ENCODE measurements at places on chromosomes 11 and 22.

DNA sequence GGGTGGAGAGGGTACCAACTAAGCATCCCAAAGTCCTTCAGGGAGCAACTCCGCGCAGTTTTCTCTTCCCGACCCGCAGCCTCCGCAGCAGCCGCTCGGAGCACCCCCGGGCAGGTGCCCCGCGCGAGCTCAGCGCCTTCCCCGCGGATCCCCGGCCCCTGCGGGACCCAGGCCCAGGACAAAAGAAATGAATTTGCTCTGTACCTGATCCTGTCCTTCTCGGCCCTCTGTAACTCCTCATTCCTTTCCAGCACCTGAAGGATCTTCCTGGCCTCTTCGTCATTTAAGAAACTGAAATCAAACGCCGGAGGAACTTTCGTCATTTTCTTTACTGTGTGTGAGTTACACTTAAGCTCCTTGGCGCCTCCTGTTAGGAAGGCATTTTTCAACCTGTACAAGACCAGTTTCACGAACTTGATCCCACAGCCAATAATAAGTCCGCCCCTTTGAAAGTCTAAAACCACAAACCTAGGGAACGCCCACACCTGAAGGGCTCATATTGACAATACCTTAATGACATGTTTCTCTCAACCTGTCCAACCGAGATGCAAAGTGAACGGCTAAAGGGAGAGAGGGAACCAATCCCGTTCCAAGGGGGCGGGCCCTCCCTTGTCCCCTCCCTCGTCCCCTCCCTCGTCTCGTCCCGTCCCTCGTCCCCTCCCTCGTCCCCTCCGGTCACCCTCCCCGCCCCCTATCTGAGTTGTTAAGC lies at the start of gene EXPH5:
Gene EXPH5 (minus strand): TSS at position 555 of the 709 bp plus-strand sequence. CDS start 232 bp downstream, at position 323.
- peak; percentile 94 for DNase-seq

GRCh38 chr11:8839957-8840945 lies 70.7 kb upstream of the AKIP1 start:
- no peak for DNase-seq

- DNase-seq = no peak
These were observed 143.3 kb upstream of the MTNR1B start for GRCh38 chr11:92826136-92826535.

GRCh38 chr11:68503251-68503687 lies 42.7 kb downstream of the PPP6R3 start:
- DNase-seq = peak; percentile 66

- peak; percentile 55 for DNase-seq
These were observed 27.8 kb downstream of the RELT start for GRCh38 chr11:73404048-73404447.

GRCh38 chr11:126561327-126561893 lies 205.9 kb downstream of the ST3GAL4 start:
- peak; percentile 95 for DNase-seq

- DNase-seq = peak; percentile 98
These were observed at the start of gene ZBTB16 for GRCh38 chr11:114059278-114059983. Gene ZBTB16, plus strand, starts transcription at chr11:114059711. Its CDS starts 3,590 bp downstream, at chr11:114063301.

DNA sequence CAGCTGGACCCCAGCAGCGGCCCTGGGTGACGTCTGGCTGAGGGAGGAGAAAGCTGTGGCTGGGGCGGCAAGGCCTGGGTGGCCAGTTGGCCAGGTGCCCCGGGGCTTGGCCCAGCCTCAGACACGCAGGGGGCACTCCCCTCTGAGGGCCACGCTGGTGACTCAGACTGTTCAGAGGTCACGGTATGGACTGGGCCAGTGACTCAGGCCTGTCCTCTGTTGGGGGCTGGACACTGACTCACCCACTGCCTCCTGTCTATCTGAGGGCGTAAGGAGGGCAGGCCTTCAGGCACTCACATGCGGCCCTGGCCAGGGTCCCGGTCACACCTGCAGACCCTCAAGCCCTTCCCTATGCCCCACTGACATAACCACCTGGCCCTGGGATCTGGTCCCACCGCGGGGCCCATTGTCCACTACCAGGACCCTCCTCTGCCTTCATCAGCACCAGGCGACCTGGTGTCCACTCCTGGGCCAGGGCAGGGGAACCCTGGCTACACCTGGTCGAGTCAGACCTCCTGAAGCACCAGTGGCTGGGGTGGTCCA lies 3.7 kb upstream of the MUC5AC start:
- no peak for DNase-seq

GRCh38 chr11:64571410-64572091 lies 19.5 kb upstream of the SLC22A12 start:
- DNase-seq = no peak

GRCh38 chr11:116882386-116882785 lies 45.0 kb upstream of the APOA1 start:
- no peak for DNase-seq

GRCh38 chr11:33753304-33753967 lies 17.2 kb upstream of the CD59 start:
- DNase-seq = no peak

DNA sequence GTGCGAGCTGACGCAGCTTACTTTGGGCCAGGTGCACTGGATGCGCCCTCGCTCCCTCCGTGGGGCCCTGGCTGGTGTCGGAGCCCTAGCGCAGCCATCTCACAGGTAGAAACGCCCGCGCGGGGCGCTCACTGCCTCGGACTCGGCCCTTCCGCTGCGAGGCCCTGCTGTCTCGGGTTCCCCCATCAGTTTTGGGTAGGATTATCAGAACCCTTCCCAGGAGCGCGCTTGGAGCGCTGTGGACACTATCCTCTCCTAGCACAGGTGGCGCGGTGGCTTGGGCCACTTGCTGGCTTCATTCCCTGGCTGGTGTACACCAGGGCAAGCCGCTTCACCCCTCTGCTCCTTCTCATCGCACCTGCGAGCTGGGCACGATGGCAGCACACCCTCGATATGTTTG lies 35.7 kb upstream of the B3GAT1 start:
- DNase-seq = no peak

- DNase-seq = no peak
These were observed 25.9 kb upstream of the LYVE1 start for GRCh38 chr11:10594407-10594806.

DNA sequence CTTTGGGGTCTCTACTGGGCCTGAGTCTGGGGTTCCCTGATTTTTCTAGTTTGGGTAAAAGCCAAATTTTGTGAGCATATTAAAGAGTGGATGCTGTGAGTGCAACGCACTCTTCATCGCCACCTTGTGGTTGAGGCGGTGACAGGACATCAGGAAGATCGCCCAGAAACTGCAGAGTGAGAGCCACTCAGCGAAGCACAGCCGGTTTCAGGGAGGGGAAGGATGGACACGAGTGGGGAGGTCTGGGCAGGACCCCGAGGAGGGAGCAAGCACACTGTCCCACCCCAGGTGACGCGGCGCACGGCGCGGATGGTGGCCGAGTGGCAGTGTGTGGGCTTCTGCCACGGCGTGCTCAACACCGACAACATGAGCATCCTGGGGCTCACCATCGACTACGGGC lies 9.1 kb downstream of the SELENOO start:
- DNase-seq = peak; percentile 85

GRCh38 chr11:72135891-72136683 lies 562 bp downstream of the FOLR3 start:
- no peak for DNase-seq

GRCh38 chr11:111776398-111777093 lies 10.4 kb upstream of the PPP2R1B start:
- DNase-seq = no peak

DNA sequence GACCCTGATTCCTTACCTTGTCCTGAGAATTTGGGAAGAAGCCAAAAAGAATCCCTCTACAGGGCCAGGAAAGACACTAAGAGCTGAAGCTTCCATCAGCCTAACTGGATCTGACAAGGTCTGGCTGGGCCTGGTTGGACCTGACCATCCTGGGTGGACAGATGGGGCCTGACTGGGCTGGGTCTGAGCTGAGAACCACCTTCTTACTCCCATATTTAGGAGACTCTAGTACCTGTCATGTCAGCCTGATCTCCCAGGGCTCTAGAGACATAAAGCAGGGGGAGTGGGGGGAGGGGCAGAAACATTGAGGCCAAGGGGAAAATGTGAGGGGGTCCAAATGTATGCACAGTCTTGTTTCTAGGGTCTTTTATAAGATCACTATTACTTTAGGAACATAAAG lies 129.9 kb downstream of the BUD13 start:
- no peak for DNase-seq

DNA sequence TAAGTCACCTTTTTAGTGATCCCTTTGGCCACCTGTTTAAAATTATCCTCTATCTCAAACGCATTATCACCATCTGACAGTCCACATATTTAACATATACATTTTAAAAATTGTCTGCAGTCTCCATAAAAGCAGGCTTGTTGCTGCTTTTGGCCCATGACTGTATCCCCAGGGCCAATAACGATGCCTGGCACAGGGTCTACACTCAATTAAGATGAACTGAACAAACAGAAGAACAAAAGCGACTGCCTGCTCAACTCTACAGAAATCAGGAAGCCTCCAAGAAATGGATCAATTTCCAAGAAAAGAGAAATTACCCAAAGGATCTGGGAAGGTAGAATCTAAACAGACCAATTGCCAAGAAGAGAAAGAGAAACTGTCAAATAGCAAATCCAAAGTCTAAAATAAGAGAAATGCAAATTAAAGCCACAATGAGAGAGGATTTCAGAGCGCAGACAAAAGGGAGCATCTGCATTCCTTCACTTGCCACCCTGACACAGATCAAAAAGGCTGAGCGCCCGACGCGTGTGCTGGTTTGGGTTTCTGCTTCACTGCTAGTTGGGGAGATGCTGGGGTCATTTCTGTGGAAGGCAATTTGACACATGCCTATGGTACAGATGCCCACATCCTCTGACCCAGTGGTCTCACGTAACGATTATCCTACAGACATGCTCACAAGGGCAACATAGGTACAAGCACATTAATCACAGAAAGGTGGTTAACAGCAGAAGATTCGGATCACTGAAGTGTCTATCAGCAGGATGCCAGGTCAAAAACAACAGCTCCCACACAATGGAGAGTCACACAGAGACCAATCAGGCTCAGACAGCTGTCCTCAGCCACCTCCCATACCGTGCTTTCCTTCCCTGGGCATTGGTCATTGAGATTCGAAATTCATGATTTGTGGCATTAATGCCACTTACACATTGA lies 55.9 kb downstream of the SHISAL1 start:
- no peak for DNase-seq

DNA sequence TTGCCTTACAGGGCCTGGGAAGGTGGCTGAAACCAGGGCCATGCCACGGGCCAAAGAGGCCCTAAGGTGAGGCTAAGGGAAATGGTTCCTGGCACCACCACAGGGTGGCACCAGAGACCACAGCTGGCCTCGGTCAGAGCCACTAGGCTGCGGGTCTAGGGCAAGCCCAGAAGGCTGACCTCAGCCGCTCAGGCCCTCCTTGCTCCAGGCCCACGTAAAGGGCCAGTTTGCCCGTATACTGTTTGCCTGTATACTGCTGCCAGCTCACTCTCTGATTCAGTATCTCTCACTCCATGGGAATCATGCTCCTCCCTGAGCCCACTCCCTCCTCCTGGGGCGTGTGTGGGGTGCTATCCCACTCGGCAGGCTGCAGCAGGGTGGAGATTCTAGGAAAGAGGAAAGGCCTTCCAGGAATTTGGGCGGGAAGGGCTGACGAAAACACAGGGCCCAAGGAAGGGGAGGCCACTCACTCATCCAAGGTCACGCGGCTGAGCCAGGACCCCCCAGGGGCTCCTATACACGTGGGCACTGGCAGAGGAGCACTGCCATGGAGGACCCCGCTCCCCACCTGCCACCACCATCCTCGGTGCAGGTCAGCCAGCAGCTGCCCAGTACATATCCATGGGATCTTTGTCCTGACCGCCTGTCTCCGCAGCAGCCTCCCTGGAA lies 62.4 kb downstream of the NECTIN1 start:
- DNase-seq = no peak

DNA sequence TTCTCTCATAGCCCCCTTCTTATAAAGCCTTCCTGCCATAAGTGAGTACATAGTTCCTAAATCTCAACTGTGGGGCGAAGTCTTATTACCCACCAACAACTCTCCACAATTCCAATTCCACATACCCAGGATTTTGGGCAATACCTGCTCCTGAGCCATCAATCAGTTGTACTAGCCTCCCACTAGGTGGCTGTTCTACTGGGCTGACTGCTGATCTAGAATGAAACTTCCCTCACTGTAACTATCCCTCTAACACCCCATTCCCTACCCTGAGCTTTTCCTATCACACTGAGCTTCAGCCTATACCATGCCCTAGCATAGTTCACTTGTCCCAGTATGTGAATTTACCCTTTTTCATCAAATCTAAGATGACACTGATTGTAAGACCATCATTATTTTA lies 52.5 kb downstream of the RRAS2 start:
- no peak for DNase-seq

DNA sequence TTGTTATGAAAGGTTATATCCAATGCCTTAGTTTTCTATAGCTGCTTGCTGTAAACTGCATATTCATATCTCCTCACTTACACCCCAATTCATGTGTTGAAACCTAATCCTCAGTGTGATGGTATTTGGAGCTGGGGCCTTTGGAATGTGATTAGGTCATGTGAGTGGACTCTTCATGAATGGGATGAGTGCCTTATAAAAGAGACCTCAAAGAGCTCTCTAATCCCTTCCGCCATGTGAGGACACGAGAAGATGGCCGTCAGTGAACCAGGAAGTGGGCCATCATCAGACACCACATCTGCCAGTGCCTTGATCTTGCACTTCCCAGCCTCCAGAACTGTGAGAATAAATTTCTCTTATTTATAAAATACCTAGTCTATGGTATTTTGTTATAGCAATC lies 79.3 kb downstream of the CYP2R1 start:
- no peak for DNase-seq

DNA sequence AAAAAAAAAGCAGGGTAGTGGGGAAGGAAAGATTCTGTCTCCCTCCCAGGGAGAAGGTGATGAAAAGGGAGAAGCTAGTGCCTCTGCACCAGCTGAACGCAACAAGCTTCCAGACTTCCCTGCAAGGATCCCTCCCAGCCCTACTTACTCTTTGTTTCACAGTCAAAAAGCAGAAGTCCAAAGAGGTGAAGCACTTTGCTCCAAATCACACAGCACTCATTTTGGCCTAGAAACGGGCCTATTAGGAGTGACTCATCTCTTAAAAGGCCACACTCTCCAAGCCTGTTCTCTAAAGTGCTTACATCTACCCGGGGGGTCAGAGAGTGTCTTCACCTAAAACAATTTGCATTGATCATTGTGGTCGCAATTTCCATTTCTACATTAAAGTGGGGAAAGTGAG lies 17.7 kb upstream of the GRK3 start:
- DNase-seq = no peak
